Neural crest cell (in vitro differentiated cells): ENCODE measurements at places on chromosomes 2 and 18. TPM values are rescaled to one million over a fixed set of nuclear protein-coding genes. Genes with fewer than 3 reads are reported as not detected.

GRCh38 chr18:2178036-2178435 is 393.3 kb downstream of the METTL4 start:
- DNase-seq: no peak

DNA sequence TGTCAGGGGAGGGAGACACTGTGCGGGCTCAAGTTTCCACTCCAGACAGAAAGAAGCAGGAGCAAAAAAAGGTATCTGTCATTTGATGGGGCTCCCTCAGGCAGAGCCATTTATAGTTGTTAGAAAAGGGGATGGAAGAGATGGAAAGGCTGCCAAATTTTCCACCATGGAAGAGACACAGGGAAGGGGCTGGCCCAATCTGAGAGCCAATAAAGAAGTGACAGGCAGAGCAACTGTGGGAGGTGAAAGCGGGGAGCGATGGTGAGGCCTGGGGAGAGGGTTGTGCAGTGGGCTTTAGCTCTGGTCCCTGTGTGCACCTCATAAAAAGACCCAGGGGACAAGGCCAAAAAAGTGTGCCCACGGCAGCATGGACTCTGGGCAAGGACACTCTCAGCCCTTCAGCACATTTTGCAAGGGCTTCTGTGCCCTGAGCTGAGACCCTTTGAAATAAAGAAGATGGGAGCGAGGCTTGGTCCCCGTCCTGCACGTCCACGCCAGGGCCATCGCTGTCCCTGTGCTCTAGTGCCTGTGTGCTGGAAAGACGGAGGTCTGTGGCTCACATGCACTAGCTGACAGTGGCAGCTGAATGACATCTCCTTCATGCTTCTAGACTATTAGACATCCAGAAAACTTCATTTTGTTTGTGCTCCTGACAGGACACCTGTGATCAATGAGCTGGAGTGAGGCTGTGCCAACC is 456.7 kb upstream of the HS6ST1 start:
- no peak for DNase-seq

- DNase-seq: no peak
Measured at GRCh38 chr2:207356567-207356966, 173.2 kb upstream of the CREB1 start.

- DNase-seq: no peak
Measured at GRCh38 chr18:67510831-67511230, 5.7 kb downstream of the DSEL start.

DNA sequence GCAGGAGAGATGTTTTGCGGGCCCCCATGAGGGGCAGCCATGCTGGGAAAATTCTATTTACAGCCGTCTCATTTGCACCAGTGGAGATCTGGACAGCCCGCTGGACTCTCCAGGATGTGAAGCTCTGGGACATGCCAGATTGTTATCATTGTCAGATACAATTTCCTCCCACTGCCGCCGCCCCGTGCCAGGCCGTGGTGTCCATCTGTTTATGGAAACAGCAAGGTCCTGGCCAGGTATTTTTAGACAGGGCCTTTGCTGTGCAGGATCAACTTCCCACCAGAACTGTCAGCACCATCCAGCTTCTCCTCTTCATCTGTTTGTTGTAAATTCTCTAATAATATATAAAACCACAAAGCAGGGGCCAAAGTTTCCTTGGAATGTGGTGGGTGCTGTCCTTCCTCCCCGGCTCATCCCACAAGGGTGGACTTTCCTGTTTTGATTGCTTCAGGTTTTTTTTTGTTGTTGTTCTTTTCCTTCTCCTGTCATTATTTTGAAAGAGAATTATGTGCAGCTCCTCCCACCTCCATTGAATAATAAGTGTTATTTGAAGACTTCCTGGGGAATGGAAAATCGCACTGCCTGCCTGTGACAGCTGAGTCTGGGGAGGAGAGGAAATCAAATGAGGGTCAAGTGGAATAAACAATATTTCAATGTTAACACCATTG is 398.1 kb downstream of the TNS1 start:
- DNase-seq: no peak

DNA sequence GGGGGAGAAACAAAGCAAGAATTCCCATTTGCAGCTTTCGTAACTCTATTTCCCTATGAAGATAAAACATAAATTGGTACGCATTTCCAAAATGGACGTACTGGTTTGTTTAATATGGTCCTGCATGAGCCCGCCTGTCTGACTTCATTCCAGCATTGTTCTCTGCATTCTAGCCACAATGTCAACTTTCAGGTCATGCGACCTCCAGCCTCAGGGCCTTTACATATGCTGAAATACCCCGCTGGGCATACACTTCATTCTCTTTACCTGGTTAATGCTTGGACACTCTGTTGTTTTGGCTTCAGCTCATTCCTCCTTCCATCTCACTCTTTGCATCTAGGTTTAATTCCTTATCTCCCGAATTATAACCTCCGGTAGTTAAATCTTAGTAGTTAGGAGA is 103.7 kb upstream of the DNMT3A start:
- DNase-seq: no peak

- no peak for DNase-seq
Measured at GRCh38 chr18:62781893-62782292, 66.6 kb downstream of the PHLPP1 start.

- DNase-seq: no peak
Measured at GRCh38 chr2:98507891-98508708, 63.4 kb downstream of the INPP4A start.

DNA sequence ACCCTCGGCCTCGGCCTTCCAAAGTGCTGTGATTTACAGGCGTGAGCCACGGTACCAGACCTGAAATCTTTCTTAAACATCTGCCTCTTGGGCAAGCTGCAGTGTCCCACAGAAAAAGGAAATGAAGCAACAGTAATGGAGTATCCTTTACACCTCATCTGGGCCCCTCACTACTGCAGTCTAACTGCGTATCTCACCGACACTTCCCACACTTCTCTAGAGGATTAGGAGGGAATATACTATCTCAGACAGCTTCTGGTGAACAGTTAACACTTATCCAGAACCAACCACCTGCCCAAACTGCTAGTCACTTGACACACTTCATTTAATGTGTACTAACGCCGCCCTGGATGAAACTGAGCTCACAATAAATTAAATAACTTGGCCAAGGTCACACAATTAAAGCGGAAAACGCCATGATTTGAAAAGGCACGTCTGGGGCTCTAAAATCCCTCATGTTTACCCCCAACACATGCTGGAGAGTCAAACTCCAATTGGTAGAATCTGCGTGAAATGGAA is 993 bp downstream of the COX7A2L start:
- no peak for DNase-seq

DNA sequence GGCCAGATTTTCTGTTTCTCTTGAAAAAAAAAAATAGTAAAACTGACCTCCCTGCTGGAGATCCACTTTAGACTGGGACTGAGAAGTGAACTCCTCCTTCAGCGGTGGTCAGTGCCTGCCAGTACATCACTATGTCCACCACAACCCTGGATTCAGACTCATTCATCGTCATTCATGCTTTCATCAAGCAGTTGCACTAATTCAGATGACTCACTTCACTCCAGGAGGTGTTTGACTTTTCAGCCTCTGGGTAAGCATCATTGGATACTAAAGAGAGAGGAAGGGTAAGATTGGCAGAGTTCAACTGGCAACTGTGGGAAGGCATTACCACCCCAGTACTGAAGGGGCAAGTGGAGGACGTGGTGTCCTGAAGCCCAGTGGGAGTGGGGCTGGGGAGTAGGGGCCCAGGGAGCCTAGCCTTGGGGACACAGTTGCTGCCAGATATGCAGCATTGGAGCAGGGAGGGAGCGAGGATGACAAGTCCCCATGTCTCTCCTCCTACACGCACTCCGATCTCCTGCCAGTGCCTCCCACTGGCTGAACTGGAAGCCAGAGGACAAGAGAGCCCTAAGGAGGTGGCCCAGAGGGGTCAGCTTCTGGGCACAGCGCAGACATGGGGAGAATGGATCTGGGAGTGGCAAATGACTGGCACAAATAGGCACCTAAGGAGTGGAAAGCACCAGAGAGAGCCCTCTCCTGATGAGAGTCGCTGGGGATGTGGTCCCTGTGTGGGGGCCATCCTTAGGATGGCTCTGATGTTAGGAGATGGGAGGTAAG is 111.1 kb downstream of the TGFA start:
- DNase-seq: no peak

DNA sequence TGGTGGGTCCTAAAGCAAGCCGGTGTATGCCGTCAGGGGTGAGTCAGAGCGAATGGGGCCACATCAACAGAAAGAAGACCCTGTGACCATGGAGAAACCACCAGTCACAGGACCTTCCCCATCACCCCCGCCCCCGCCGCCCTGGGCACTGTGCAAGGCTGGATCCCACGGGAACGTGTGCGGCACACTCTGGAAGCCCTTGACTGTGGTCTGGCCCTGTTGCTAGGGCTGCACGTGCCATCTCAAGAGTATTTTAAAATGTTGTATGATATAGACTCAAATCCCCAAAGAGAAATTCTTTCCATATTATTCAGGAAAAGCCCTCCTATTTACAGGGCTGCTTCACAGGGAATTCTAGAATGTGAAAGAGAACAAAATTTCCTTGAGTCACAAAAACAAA is 174.8 kb downstream of the BCL2 start:
- no peak for DNase-seq

The ITPRIPL1 gene
- total RNA-seq: 24.2 and 25.6 TPM in 2 replicates

DNA sequence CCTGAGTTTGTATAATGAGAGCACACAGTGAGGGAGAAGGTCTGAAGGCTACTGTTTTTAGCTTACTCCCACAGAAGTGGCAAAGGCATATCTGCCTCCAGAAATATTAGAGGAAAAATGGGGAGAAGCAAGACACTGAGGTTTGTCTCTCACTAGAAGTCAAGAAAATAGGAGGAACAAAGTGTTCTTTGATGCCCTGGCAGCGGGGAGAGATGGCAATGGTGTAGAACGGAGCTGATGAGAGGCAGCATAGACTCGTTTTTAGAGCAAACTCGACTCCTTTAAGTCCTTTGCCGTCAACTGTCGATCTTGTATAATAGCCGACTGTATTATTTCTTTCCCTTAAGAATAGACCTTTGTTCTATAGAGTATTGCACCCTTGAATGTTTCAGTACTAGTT is 73.8 kb downstream of the ANKRD44 start:
- DNase-seq: peak; percentile 13

DNA sequence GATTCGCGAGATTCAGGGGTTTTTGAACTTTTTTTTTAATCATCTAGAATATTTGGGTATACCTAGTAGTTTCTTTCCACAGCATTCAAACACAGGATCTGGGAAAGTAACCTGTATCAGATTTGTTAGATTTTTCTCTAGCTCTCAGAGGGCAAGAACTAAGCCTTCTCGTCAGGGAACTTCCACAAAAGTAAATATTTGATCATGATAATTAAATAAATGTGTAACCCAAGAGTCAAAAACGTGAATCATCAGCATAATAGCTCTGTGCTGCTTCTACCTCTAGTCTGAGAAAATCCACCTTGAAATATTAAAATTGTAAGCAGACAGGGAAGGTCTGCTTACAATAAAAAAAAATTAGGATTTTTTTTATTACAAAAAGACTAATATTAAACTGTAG is 225.7 kb upstream of the SPOPL start:
- no peak for DNase-seq

DNA sequence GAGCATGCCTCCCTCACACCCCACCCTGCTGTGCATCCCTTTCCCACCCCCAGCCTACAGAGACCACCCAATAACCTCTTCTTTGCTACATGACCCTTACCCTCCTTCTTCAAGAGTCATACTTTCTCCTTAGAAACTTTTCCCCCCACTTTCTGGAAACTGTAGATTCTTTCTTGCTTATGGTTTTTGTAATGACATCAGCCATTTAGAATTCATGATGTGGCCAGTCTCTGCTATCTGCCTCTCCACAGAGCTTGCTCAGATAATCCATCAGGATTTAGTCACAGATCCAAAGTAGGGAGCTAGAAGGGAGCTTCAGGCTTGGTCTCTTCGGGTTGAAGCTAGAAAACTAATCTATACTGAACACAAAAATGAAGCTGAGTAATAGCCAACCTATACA is 36.5 kb downstream of the GALM start:
- no peak for DNase-seq

The CYS1 gene
- total RNA-seq: not detected in 2 replicates

The HOXD10 gene
- total RNA-seq: not detected in 2 replicates

DNA sequence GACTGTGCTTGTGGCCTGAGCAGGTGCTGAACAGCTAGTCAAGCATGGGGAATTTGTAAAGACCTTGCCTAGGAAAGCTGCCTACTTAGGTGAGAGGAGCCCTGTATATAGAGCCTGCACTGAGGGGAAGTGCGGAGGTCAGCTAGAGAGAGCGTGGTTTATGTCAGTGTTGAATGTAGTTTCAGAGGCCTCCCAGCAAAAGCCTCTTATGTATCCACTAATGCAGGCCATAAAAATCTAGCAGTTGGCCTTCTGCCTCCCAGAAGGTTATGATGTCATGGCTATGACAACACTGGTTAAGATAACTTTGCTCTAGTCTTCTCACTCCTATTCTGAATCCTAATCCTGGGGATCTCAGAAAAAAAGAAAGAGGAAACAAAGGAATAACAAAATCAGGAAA is 88.9 kb downstream of the ASXL3 start:
- DNase-seq: no peak

The TOGARAM2 gene
- 0.35 TPM in 1 of 2 replicates, not detected in the other for total RNA-seq

DNA sequence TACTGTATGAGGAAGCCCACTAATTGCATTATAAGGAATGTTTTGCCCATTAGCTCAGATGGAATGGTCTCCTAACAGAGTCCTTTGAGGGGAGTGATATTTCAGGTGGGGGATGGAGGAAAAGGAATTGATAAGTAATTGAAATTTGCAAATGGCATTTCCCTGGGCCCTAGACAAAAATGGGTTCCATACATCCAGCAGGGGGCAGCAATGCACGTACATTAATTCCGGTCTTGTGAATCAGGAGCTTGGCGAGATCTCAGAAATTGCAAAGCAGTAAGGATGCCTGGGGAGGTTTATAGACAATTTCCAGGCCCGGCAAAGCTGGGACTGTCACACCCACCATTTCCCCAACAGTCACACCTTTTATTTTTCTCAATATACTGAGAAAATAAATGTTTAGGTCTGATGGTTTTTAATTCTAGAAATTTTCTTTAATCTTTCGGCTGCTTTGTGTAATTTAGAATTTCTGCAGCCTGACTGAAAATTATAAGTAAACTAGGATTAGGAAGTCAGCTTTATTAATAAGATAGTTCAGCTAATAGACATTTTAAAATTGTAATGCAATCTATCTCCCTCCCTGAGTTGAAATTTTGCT is 122.8 kb downstream of the LYPD1 start:
- peak; percentile 80 for DNase-seq

GRCh38 chr18:26415631-26416030 is 132.7 kb downstream of the KCTD1 start:
- no peak for DNase-seq

GRCh38 chr2:28175028-28175427 is 217.6 kb upstream of the FOSL2 start:
- DNase-seq: no peak

DNA sequence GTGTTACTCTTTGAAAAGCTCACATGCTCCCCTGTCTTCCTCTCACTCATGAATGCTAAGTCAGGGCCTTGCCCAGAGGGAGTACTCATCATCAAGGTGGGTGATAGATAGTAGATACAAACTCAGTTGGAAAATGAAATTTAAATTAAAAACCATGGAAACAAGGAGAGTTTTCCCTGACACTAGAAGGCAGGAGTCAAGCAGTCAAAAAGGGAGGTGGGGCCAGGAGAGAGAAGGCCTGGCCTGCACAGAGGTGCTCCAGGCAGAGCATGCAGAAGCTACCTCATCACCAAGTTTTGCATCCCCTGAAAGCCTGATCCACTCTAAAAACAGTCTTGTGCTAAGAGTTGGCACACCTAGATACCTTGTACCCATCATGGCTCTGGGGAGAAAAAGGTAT is 143.7 kb downstream of the MYO5B start:
- DNase-seq: no peak

GRCh38 chr2:39487398-39488250 is 50.5 kb upstream of the MAP4K3 start:
- no peak for DNase-seq
